GM20000 (cell line): ENCODE measurements at places on chromosomes 2 and 18.

DNA sequence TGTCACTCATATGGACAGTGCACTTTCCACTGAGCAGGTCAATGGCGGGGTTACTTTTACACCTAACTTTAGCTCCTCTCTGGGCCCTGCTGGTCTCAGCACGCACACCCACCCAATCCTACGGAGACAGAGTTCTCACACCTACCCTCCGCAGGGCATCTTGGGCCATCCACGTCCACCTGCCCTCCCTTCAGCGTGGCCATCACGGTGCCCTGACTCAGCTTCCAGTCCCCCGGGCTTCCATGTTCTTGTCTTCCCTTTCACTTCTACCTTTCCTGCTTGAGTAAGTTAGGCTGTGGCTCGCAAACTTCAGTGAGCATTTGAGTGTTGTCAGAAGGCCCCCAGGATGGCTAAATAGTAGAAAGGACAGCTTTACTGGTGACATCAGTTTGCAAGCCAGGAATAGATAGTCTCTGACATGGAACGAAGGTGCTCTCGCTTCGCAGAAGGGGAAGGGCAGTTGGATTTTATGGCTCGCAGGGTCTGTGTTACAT, 232.4 kb downstream of the SEPTIN10 start:
- DNase-seq, result no peak

DNA sequence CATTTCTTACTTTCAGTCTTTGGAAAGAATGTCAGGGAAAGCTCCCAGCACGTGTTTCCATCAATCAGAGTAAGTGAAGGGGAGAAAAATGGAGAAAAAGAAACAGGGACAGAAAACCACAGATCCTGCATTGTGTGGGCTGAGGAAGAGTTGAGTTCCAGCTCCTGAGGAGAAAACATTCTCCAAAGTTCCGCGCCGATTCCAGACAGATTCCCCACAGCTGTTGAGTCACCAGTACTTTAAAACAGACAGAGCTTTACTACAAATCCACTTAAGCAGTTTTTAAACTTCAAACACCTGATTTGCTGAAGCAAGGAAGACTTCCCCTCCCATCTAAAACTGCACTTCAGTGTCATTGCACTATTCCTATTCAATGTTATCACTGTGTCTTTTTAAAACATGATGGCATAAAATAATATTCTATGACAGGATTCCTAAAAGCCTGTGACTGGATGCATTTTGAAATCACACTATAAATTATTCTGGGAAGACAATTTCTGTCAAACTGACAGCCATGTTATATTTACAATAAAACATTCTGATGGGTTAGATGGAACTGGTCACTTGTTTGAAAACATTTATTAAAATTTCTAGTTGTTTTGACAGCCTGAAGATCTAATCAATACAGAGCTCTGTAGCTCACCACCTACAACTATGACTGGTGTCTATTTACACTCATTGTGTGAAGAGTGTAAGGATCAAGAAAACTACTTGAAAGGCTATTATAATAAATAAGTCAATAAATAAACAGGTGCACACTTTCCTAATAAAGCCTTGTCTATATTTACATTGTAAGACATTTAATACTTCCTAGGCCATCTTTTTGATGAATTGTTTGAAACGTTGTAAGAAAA, 40.9 kb downstream of the TCF4 start:
- no peak for DNase-seq

- no peak for DNase-seq
These were observed 78.4 kb upstream of the CTDP1 start for GRCh38 chr18:79601234-79601633.

GRCh38 chr2:211181626-211182025, 625.2 kb downstream of the CPS1 start:
- DNase-seq, result no peak

GRCh38 chr2:235951982-235952381, 216.2 kb downstream of the GBX2 start:
- no peak for DNase-seq

GRCh38 chr2:12008425-12009061, 262.1 kb downstream of the LPIN1 start:
- peak; percentile 59 for DNase-seq

- DNase-seq, result no peak
These were observed 258.0 kb downstream of the HDAC4 start for GRCh38 chr2:239142806-239143205.

- DNase-seq, result no peak
These were observed 485.2 kb upstream of the REG3G start for GRCh38 chr2:78540255-78540654.

GRCh38 chr2:62727876-62728566, 22.5 kb downstream of the EHBP1 start:
- DNase-seq, result no peak

- no peak for DNase-seq
These were observed 83.1 kb downstream of the DCC start for GRCh38 chr18:52422985-52423601.

- no peak for DNase-seq
These were observed 411.7 kb upstream of the RAB12 start for GRCh38 chr18:8197499-8197898.

DNA sequence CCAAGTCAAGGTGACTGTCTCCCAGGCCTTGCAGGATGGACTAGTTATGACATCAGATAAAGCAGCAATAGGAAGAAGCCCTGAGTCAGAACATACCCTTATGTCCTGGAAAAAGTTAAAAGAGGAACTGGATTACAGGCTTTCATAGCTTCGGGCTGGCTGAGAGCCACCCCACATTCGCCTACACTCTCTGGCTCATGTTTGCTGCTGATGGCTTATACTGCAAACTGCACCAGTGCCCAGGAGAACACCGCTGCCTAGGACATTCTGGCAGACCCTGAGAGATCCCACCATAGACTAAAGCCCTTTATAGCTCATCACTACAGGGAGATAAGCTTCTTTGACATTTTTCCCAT, 20.3 kb downstream of the SLC8A1 start:
- no peak for DNase-seq

DNA sequence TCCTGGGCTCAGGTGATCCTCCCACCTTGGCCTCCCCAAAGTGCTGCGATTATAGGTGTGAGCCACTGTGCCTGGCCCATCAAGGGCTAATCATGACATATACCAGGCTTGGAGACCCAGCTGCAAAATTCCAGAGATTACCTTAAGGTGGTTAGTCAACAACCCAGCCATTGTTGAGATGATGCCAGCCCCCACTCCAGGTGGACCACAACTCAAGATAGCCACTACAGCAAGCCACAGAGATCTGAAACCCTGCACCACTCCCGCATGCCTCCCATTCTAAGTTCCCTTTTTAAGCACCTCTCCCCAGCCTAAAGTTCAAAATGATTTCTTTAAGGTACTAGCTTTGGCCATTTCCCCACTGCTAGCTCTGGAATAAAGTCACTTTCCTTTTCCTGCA, 4.6 kb upstream of the CLK1 start:
- DNase-seq, result no peak

DNA sequence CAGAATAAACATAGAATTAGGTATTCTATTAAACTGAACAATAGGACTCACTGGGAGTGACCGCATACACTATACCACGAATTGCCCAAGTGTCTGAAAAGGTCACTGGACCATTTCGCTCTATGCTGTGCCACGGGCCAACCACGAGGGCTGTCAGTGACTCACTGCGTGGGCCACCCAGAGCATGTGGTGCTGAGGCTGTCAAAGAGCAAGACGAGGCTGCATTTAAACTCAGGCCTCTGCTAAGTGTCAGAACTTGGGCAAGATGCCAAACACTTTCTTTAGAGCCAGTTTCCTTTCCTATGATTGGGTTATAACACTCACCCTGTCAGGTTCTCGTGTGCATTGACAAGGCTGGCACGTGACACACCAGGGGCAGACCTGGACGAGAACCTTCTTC, 97.5 kb downstream of the SH3YL1 start:
- no peak for DNase-seq

DNA sequence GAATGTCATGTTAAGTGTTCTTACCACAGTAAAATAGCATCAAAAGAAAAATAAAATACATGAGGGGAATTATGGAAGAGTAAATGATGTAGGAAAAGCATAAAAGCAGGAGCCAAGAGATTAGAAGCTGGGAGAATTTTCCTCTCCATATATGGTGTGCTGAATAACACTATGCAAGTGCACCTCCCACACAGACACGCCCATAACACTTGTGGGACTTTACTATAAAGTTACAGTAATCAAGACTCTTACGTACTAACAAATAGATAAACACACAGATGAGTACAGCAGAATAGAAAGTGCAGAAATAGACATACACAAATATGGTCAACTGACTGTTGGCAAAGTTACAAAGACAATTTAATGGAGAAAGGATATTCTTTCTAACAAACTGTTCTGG, 16.0 kb upstream of the SPHKAP start:
- DNase-seq, result no peak

- no peak for DNase-seq
These were observed 60.4 kb downstream of the CD226 start for GRCh38 chr18:69887256-69887655.

DNA sequence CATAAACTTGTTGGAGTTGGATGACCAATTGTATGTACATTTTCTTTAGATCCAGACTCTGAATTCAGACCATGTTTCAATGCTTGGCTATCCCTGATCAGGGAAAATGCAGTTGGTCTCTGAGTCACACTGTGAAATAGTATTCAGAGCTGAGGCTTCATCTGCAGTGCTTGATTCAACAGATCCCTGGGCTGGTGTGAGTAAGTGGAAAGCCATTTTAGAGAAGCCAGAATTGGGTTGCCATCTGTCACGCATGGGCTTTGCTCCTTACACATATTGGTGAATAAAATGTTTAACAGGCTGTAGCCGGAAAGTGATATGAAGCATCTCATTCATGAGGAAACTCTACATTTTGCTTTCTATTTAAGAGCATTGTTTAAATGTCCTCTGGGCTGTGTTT, 50.0 kb upstream of the ACYP2 start:
- DNase-seq, result no peak

GRCh38 chr2:14240868-14241267, 391.6 kb upstream of the LRATD1 start:
- no peak for DNase-seq

DNA sequence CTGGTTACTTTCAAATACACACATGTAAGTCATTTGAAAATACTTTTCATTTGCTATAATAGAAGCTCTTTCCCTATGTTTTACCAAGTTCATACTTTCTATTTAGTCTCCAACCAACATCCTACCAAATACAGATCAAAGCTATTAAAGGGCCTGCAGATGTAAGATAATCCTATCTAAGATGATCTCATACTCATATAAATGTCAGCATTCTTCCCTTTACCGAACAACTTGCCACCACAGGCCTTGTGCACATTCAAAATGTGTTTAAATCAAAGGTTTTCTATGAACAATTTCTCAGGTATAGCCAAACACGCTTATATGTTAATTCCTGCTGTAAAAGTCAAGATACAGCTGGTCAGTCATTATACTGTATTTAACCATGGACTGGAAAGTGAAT, 23.3 kb downstream of the KCTD18 start:
- no peak for DNase-seq
